Naive thymus-derived CD8-positive, alpha-beta T cell (primary cell): ENCODE measurements at places on chromosomes 16 and 17.

GRCh38 chr17:43471585-43472160 lies 12.1 kb upstream of the DHX8 start:
- H3K27me3 ChIP-seq = peaks cover 2% of the 10 kb centered on the region
- no peak overlapping the region for H3K4me3 ChIP-seq
- H3K4me1 ChIP-seq = no peaks in the 10 kb centered on the region

GRCh38 chr16:7025616-7026190 lies 306.9 kb upstream of the RBFOX1 start:
- H3K27me3 ChIP-seq = no peaks in the 10 kb centered on the region
- no peaks in the 10 kb centered on the region for H3K36me3 ChIP-seq
- H3K27ac ChIP-seq = no peak overlapping the region
- H3K4me1 ChIP-seq = no peaks in the 10 kb centered on the region
- no peak overlapping the region for H3K4me3 ChIP-seq

GRCh38 chr16:85416228-85417109 lies 196.7 kb upstream of the GSE1 start:
- H3K4me3 ChIP-seq = no peak overlapping the region
- H3K4me1 ChIP-seq = peaks cover 4% of the 10 kb centered on the region
- DNase-seq = peak; percentile 62
- H3K36me3 ChIP-seq = no peaks in the 10 kb centered on the region

- H3K4me3 ChIP-seq = no peak overlapping the region
- no peak for DNase-seq
- peaks cover 29% of the 10 kb centered on the region for H3K27me3 ChIP-seq
Measured at GRCh38 chr16:86018487-86018886, 119.5 kb downstream of the IRF8 start.

DNA sequence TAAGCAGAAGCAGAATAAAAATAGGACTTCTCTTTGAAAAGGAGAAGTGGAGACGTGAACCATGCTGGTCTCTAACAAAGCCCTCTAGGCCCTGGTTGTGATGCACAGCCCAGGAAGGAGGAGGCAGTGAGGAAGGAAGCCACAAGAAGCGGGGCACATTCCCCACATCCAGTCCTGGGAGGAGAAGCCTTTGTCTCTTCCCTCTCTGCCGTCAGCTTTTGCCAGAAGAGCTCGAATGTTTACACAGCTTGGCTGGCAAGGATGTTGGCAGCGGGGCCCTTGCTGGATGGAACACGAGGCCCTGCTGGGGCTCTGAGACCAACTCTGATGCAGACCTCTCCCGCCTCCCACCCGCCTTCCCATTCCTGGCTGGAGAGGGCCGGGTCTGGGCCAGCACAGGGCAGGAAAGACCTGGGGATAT lies 91.3 kb downstream of the MAF start:
- H3K27ac ChIP-seq = no peak overlapping the region
- H3K27me3 ChIP-seq = peaks cover 13% of the 10 kb centered on the region
- H3K4me3 ChIP-seq = no peak overlapping the region
- no peak for DNase-seq
- H3K4me1 ChIP-seq = no peaks in the 10 kb centered on the region
- no peaks in the 10 kb centered on the region for H3K36me3 ChIP-seq

DNA sequence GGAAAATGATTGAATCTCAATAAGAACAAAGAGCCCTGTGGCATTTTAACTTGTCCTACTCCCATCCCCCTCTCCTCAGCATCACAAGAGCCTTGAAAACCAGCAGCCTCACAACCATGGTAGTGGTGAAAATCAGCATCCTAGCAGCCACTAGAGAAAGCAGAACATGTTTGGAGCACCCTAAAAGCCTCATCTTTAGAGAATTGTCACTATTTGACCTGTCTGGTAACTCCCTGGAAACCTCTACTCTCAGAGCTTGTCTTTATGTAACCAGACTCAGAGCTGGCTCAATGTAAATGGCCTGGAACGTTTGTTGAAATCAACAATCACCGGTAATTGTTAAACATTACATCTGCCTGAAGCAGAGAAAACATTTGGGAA lies 70.8 kb downstream of the MMD start:
- peaks cover 6% of the 10 kb centered on the region for H3K4me1 ChIP-seq
- no peak for DNase-seq
- peaks cover 6% of the 10 kb centered on the region for H3K27me3 ChIP-seq
- no peaks in the 10 kb centered on the region for H3K36me3 ChIP-seq

GRCh38 chr16:30805370-30806169 lies 18.6 kb upstream of the ZNF629 start:
- no peaks in the 10 kb centered on the region for H3K36me3 ChIP-seq
- peak overlapping the region; percentile 79 for H3K27ac ChIP-seq
